Right kidney (tissue), 9 donors: ENCODE measurements at places on chromosomes 7 and 10.

- DNase-seq = no peak
These were observed 8.9 kb downstream of the AGFG2 start for GRCh38 chr7:100547872-100548271.

- DNase-seq = no peak
These were observed 27.0 kb upstream of the ZNF862 start for GRCh38 chr7:149811221-149811620.

DNA sequence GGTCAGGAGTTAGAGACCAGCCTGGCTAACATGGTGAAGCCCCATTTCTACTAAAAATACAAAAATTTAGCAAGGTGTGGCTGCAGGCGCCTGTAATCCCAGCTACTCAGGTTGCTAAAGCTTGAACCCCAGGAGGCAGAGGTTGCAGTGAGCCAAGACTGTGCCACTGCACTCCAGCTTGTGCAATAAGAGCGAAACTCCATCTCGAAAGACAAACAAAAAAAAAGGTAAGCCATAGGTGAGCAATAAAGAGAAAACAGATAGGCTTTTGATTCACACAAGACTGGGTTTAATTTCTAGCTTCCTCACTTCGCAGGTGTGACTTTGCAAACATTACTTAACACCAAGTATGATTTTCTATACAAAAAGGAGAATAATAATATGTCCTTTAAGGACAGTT lies 72.3 kb upstream of the ACBD5 start:
- no peak for DNase-seq

GRCh38 chr7:141634065-141634464 lies 67.9 kb downstream of the DENND11 start:
- DNase-seq = no peak

DNA sequence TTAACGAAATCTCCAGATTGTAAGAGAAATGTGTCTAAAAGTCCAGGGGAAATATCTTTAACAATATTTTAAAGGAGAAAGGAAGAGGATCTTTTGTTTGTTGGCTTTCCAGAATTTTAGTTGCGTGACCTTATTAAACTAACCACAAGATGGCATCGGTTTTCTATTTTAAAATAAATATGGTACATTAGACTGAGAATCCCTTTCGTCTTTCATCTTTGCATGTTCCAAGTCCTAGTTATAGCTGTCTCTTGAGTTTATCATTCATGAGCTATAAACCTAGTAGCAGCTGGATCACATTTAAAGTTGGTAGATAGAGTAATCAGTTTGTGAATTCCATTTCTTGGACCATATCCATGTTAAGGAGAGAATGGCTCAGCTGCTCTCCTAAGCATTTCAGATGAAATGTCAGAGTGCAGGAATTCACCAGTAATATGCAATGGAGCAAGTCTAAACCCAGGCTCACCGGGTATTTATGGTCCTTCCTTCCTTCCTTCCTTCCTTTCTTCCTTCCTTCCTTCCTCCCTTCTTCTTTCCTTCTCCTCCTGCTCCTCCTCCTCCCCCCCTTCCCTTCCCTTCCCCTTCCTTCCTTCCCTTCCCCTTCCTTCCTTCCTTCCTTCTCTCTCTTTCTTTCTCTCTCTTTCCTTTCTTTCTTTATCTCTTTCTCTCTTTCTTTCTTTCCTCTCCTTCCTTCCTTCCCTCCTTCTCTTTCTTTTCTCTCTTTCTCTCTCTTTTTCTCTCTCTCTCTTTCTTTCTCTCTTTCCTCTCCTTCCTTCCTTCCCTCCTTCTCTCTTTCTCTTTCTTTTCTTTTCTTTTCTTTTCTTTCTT lies 57.8 kb upstream of the RAB18 start:
- DNase-seq = peak; percentile 26

DNA sequence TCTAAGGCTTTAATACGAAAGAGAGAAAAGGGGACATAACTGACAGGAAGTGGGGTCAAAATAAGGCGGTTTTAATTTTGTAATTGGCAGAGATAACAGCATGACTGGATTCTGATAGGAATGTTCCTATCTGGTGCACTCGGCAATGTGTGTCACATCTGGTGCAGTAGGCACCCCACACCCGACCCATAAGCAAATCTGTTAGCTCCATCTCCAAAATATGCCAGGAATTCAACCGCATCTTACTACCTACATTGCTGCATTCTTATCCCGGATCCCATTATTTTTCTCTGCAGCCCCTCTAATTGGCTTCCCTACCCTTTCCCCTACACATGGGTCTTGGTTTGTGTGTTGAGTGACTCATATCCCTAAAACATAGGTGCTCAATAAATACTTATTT lies 19.1 kb upstream of the GALNT11 start:
- no peak for DNase-seq

- no peak for DNase-seq
These were observed 81.9 kb downstream of the BUB3 start for GRCh38 chr10:123236126-123236525.

DNA sequence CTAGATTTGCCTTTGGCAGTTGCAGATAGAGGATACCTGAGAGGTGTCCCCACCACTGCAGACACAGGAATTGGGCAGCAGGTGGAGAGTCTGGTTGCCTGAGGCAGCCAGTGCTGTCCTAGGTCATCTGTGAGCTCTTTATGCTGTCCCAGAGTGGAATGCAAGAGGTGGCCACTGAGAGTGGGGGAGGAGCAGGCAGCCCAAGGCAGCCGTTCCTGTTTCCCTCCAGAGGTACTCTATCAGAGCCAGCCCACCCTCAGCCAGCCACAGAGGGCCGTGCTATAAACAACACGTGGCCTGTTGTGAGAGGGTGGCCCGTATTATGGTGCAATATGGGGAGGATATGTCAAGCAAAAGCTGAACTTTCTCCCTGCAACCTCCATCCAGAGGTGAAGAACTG lies 8.5 kb downstream of the LRRC18 start:
- no peak for DNase-seq

- no peak for DNase-seq
These were observed 231.6 kb downstream of the TRIL start for GRCh38 chr7:28726555-28726954.

- DNase-seq = no peak
These were observed 186.6 kb upstream of the CELF2 start for GRCh38 chr10:10831085-10831484.

- no peak for DNase-seq
These were observed 186.3 kb downstream of the PTPRN2 start for GRCh38 chr7:158401295-158401694.

GRCh38 chr7:33733870-33734650 lies 171.3 kb upstream of the BMPER start:
- peak; percentile 67 for DNase-seq

DNA sequence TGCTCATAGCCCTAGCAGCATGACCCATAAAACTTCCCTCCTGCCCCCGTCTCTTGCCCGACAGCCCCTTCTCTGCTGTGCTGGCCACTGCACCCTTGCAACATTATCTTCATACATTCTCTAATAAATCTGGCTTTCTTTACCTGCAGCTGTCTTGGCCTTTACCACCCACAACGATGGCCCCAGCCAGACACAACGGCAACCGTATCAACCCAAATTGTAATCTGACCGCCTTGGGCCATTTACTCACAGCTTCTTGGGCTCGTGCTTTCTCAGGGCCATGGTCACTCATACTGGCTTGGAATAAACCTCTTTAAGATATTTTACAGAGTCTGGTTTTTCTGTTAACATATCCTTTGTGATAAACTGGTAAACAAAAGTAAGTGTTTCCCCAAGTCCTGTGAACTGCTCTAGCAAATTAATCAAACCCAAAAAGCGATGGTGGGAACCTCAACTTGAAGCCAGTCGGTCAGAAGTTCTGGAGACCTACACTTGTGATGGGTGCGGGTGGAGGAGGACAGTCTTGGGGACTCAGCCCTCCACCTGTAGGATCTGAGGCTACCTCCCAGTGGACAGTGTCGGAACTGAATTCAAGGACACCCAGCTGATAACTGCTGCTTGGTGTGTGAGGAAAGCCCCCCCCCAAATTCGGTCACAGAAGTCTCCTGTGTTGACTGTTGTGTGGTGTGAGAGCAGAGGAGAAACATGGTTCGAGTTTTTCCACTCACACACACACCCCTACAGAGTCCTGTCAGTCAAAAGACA lies 87.6 kb upstream of the ATP6V0A4 start:
- DNase-seq = no peak

GRCh38 chr7:50085344-50085743 lies 7.7 kb downstream of the ZPBP start:
- no peak for DNase-seq

GRCh38 chr7:26547156-26547555 lies 255.5 kb downstream of the SNX10 start:
- no peak for DNase-seq

DNA sequence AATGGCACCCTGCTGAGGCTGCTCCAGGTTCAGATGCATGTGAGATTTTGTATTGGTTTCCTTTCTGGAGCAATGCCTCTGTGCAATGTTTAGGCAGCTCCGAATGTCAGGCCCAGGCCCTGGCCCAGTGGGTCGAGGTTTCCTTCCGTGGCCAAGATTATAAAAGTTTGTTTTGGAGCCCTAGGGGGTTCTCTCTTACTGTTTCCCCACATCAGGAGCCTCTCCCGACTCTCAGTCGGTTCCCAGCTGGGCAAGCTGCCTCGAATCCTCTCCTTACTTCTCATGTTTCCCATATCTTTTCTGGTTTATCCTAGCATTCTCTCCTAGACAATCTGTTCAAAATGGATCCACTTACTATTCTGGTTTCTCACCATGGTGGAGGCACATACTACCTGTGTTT lies 11.0 kb downstream of the TMEM140 start:
- DNase-seq = no peak

DNA sequence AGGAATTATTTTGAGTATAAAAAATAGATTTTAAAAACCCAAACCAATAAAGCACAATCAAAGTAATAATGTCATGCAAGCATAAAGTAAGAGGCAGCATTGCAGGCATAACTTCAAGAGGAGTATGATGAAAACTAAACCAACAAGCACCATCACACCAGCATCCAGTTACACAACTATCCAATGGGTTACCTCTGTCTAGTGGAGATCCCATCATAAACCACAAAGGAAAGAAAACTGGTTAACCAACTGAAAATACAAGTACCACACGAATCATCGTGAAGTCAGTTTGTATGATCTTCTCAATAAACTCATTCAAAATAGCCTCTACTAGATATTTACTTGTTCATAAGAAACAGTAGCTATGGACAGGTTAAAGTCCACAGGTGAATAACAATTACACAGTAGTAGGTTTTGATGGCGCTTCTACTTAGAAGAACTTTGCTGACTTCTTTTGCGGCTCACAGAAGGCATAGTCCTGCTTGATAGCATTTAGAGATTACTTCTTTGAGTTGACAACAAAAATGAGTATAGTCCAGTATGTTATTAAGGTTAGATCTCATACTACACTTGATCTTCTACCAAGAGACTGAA lies 116.6 kb downstream of the MICU1 start:
- no peak for DNase-seq

DNA sequence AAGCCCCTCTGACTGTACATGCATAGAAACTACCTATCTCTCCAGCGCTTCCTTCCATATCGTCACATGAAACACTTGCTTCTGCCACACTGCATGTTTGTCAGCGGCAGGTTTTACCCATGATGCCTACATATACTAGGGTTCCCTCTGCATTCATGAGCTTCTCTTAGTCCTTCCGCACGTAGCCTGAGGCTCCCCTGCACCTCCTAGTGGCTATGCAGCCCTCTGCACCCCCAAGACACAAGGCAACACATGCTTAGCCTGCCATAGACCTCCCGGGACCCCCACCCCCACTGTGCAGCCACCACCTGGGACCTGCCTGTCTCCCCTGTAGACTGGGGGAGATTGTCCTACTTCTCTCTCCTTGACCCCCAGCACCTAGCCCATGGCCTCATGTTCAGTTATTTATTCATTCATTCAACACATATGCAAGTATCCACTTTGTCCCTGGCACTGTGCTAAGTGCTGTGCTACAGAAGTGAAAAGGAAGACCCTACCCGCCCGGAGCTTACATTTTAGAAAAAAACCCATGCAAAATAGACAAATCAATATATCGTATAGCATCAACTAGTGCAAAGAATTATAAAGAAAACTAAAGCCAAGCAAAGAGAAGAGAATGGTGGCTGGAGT lies 23.5 kb downstream of the TMEM273 start:
- no peak for DNase-seq

DNA sequence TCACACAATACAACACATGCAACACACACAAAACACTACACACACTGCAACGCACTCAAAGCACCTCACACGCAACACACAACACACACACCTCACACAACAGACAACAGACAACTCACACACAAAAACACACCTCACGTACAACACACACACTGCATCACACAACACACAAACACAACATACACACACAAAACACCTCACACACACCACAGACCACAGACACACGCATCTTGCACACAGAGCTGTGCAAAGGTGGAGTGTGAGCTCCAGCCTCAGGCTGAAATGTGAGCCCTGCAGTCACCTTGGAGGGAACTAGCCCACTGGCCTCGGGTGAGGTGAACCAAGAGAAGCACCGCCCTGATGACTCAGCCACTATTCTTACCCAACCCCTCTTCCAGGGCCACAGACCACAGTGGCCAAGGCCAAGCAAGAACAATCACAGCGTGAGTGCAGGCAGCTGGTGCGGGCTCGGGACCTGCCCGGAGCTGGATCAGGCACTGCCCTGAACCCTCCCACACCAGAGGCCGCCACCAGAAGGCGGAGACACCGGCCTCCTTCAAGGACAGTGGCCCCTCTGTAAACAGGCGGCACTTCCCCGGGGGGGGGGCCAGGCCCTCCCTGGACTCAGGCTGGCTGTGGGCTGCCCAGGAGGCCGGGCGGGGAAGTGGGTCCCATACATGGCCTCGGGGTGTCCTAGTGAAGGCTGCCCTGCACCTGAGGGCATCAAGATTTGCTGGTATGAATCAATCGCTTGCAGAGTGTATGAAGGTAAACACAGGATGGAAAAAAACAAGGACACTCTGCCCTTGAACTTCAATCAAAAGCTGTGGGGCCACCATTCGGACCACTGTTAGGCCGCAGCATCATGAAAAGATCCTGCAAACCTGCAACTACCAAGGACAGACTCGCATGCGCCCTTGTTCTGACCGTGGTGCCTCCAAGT lies 106.7 kb downstream of the TNS3 start:
- peak; percentile 61 for DNase-seq
